Panc1 (cell line): ENCODE measurements at places on chromosomes 7 and 10. TPM values are rescaled to one million over a fixed set of nuclear protein-coding genes. Genes with fewer than 3 reads are reported as not detected.

DNA sequence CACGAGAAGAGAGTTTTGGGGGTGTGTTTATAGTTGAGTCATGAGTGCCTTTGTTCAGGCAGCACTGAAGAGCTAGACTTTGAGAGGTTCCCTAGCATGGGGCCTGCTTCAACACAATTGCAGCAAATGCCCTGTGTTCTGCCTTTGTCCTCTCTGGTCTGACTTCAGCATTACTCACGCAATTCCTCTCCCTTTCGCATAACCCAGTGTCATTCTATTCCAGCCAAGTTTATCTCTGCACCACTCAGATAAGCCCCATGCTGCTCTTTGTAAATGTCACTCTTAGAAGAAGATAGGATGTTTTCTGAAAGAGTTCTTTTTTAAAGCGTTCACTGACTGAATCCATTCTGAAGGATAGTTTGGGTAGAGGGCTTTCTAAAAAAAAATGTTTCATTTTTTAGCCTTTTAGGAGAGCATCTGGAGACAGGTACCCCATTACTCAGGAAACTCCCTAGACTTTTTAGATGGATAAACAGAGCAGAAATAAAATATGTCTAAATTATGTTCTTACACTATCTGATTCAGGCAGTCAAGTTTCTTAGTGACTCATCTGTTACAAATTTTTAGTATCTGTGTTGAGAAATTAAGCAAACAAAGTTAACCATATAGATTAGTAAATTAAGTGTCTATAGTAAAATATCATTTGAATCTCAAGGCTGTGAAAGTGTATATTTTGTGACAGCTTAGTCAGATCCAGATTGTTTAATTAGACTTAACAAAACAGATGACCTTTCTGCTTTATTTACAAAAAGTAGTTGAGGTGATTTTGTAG lies 318.5 kb downstream of the GPR158 start:
- peak; percentile 30 for DNase-seq
- no peaks in the 10 kb centered on the region for H3K4me1 ChIP-seq
- no peaks in the 10 kb centered on the region for H3K36me3 ChIP-seq
- H3K27me3 ChIP-seq = no peaks in the 10 kb centered on the region
- no peak overlapping the region for H3K4me3 ChIP-seq

DNA sequence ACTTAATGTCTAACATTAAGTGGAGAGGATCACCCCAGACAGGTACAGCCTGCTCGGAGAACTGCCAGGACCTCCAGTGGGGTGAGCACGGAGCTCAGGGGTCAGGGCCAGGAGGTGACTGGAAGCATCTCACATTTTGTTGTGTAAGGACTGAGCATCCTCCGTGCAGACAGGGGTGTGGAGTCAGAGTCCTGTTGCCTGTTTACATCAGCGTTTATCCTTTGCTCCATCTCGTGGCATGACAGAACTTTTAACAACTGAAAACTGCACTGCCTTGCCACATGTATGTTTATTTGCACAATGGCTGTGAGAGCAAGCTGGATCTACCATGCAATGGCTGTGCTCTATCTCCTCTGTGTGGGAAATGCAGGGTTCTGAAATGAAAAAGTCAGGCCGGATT lies 175.4 kb upstream of the AKR1E2 start:
- peak overlapping the region; percentile 89 for H3K27ac ChIP-seq
- H3K4me3 ChIP-seq = no peak overlapping the region
- H3K36me3 ChIP-seq = no peaks in the 10 kb centered on the region
- DNase-seq = no peak

DNA sequence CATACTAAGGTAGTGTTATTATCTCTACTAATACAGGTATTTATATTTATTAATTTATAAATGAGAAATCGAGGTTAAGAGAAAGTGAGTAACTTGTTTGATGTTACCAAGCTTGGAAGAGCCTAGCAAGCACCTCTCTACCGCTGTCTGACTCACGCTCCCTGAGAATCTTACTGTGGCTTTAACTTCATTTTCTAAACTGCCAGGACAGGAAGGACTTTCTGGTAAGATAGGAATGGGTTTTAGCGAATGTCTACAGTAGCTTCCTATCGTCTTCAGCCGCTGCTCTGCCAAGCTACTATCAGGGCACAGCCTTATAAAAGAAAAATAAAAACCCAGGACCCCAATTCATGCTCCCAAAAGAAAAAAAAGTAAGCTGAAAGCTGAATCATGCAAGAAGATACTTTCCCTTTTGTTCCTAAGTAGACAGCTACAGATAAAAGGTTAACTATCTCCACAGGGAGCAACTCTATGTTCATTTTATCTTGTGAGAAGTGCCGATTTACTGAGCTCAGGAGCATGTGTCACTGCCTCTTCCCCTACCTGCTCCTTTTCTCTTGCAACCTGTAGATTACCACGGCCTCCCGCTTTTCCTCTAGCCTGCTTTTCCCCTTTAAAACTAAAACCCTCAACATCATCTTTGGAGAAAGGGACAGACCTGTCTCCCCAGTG lies 60.2 kb downstream of the THNSL1 start:
- no peaks in the 10 kb centered on the region; the same call in 1 of the 2 replicates for H3K4me1 ChIP-seq
- no peaks in the 10 kb centered on the region for H3K36me3 ChIP-seq
- no peak overlapping the region for H3K27ac ChIP-seq

- H3K27ac ChIP-seq = no peak overlapping the region
- no peak for DNase-seq
- H3K4me1 ChIP-seq = no peaks in the 10 kb centered on the region
- no peaks in the 10 kb centered on the region; the same call in none of the 2 replicates for H3K36me3 ChIP-seq
Observed at GRCh38 chr7:156792611-156793010, 100.4 kb downstream of the LMBR1 start.

- no peaks in the 10 kb centered on the region for H3K4me1 ChIP-seq
- no peak overlapping the region for H3K27ac ChIP-seq
- peak; percentile 94 for DNase-seq
- H3K27me3 ChIP-seq = no peaks in the 10 kb centered on the region
Observed at GRCh38 chr7:77331938-77332695, 84.0 kb downstream of the GSAP start.

The TRDMT1 gene
- 7.6 TPM for total RNA-seq

The PPRC1 gene
- total RNA-seq = 87.9 TPM

The BLNK gene
- 0.10 TPM for total RNA-seq
